ENCODE measurements at places on chromosomes 4 and X.

- DNase-seq = peak; percentile 23
These were observed 754 bp downstream of the MTMR1 start for GRCh38 chrX:150693725-150694574.

GRCh38 chr4:75989846-75990528, 758 bp downstream of the SDAD1 start:
- no peak for DNase-seq

- DNase-seq = no peak
These were observed 4.8 kb downstream of the CPE start for GRCh38 chr4:165383591-165384073.

DNA sequence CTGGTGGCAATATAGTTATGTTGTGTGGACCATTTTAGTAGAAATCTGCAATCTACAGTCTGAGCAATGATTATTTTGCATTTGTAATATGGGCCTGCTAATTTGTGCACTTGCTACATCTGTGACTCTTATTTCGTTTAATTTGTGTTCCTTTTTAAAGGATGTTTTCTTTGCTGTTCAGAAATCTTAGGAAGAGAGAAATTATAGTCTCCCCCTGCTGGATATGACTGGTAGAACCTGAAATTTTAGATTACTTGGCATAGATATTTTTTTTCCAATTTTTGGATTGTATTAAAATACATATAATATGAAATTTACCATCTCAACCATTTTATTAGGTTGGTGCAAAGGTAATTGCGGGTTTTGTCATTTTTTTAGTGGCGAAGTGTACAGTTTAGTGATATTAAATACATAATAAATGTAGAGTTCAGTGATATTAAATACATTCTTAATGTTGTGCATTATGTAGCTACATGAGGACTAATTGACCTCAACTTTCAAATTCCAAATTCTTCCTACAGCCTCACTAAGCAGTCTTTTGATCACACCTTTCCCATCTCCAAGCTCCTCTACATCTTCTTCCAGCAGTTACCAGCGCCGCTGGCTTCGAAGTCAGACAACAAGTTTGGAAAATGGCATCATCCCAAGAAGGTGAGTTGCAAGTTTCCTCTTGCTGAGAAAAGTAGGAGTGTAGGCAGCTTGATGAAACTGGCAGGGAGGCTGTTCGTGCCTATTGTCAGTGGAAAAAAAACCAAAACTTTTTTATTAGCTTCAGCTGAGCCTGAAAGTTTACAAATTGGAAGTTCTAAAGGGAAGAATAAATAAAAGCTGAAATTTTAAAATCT, 82.2 kb downstream of the FNIP2 start:
- DNase-seq = no peak

- no peak for DNase-seq
These were observed 44.7 kb upstream of the ACSL4 start for GRCh38 chrX:109777749-109778148.

- no peak for DNase-seq
These were observed 378.8 kb upstream of the NOCT start for GRCh38 chr4:138636781-138637180.

GRCh38 chrX:15151267-15152186, 118.4 kb downstream of the ASB9 start:
- no peak for DNase-seq

DNA sequence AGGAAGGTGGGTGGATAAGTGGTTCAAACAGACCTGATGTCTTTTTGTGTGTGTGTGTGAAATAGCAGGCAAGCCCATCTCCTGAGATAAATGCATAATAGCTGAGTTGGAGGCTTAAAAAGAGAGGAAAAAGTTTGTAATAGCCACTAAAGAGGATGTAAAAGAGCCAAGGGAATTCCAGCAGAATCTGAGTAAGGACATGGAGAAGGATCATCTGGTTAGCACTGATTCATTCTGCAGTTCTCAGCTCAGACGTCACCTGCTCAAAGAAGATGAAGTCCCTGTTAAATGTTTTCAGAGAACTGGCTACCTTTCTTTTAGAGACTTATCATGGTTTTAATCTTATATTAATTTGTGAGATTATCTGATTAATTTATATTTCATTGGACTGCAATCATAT, 21.0 kb upstream of the IL13RA2 start:
- DNase-seq = no peak

GRCh38 chr4:55967376-55967775, 18.6 kb downstream of the CEP135 start:
- no peak for DNase-seq

DNA sequence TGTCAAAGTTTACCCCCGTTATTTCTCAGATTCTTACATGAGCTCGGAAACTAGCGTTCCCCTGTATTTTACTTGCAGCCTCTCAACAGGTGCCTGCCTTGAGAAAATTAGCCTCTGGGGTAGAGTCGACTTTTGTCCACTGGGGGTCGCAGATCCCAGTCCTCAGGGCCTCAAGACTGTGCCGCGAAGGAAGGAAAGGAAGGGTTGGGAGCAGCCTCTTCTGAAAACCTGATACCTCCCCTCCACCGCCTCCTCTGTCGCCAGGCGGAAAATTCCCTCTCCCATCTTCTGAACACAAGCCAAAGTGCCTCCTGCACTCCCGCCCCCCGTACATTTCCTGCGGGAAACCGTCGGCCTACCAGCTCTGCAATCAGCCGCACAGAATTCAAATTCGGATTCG, 44.4 kb upstream of the TMSB15B start:
- DNase-seq = peak; percentile 60

DNA sequence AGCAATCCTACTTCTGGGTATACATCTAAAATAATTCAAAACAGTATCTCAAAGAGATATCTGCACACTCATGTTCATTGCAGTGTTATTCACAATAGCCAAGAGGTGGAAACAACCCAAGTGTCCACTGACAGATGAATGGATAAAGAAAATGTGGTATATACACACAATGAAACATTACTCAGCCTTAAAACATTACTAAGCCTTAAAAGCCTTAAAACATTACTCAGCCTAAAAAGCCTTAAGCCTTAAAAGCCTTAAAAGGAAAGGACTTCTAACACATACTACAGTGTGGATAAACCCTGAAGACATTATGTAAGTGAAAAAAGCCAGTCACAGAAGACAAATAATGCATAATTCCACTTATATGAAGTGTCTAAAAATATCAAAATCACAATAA, 40.3 kb upstream of the TFDP3 start:
- DNase-seq = no peak

GRCh38 chrX:23012636-23013035, 12.9 kb downstream of the DDX53 start:
- no peak for DNase-seq

- DNase-seq = no peak
These were observed 118.5 kb upstream of the GUCY1A1 start for GRCh38 chr4:155548173-155548572.

- DNase-seq = no peak
These were observed 38.1 kb upstream of the TRPC5 start for GRCh38 chrX:112120721-112121120.

DNA sequence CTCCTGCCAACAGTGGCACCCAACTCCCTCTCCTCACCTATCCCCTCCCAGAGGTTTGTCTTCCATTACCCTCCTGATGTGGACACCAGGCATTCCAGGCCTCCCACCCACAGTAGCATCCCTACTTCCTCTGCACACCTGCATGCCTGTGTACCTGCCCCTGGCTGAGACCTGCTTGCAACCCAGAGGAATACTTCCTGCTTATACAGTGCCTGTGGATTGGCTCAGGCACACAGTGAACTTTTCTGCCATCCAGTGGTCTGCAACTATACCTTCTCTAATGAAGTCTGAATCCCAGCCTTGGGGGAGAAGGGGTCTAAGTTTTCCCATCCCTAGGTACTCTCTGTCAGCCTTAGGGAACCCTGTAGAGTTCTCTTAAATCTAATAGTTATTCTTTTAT, 169.9 kb downstream of the IQCM start:
- DNase-seq = no peak

- peak; percentile 76 for DNase-seq
These were observed 317.2 kb downstream of the DHX15 start for GRCh38 chr4:24266951-24267722.

- no peak for DNase-seq
These were observed 57.6 kb downstream of the TNIP2 start for GRCh38 chr4:2698504-2698903.

- DNase-seq = no peak
These were observed 246.3 kb downstream of the BANK1 start for GRCh38 chr4:102036619-102037376.

GRCh38 chr4:11623726-11624037, 195.0 kb upstream of the HS3ST1 start:
- DNase-seq = no peak

GRCh38 chr4:61934198-61934597, 734.1 kb downstream of the ADGRL3 start:
- DNase-seq = no peak

GRCh38 chrX:131308980-131309379, 19.9 kb upstream of the IGSF1 start:
- no peak for DNase-seq

- no peak for DNase-seq
These were observed 128.0 kb downstream of the SLC4A4 start for GRCh38 chr4:71466775-71467174.

Data from NCI-H226 (cell line).